NCI-H1092 treated with DMSO at 0.1 percent for 48 hours (cell line): ENCODE measurements at places on chromosomes 6 and 20.
A peak's percentile ranks its signal among the peaks of the same experiment; 100 is the strongest.

DNA sequence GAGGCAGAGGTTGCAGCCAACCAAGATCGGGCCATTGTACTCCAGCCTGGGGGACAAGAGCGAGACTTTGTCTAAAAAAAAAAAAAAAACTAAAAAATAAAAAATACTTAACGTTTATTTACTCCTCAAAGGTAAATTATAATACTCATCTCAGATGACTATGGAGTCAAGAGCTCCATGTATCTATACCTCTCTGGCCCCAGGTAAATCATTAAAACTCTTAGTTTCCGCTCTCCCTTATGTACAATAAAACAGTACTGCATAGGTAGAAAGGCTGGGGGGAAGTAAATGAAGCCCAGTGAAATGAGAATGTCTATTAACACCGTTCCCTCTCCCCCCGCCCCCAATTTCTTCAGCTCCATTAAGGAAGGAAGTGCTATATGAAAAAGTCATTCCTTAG is 1.2 kb downstream of the SRSF12 start:
- no peak for DNase-seq

GRCh38 chr6:11604836-11605506 is 67.4 kb downstream of the TMEM170B start:
- no peak for DNase-seq

DNA sequence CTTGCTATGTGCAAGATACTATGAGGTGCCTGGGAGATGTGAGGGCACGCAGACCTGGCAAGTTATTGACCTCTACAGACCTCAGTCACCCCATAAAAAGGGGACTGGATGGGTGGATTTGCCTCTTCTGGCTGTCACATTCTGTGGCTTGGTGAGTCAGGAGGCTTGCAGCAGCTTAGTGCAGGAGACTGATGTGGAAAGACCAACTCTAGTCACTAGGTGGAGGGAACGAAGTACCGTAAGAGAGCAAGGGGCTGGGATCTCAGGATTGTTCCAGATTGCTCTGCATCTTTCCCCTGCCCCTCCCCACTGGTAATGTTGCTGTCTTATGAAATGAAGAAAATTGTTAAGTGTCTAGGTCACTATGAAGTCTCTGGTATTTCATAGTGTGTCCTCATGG is 3.3 kb downstream of the MAPRE1 start:
- DNase-seq = no peak

DNA sequence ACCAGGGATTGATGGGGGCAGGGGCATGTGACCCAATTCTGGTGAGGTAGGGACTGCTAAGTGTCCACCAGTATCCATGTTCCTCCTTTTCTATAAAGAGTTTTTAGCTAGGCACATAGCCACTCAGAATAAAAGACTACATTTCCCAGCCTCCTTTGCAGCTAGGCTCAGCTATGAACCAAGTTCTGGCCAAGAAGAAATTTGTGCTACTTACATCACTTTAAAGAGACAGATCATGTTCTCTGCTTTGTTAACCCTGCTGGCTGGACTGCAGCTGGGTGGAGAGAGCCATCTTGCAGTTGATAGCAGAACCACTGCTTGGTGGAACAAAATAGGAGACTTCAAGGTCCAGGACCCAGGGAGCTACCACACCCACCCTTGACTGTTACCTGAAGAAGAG is 5.3 kb upstream of the CCM2L start:
- DNase-seq = no peak

- DNase-seq = no peak
Observed at GRCh38 chr20:25056690-25057233, 1.2 kb downstream of the ACSS1 start.

GRCh38 chr6:26104457-26105108 is 17.4 kb downstream of the HFE start:
- no peak for DNase-seq

GRCh38 chr20:63625771-63626423 is 1.0 kb downstream of the GMEB2 start:
- DNase-seq = peak; percentile 7

DNA sequence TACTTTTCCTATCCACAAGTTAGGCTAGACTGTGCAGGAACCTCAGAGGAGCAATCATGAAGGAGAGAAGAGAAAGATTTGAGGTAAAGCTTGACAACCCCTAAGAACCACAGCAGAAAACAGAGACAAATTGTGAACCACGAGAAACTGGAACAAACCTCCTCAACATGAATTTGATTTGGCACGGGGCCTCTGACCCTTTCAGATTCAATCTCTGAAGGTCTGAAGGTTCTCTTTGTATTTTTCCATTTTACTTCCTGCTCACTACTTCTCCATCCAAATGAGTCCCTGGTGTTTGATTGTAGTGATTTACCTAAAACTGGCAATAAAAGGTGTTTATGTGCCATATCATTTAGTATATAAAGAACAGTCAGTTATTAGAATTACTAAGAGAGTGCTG is 126.1 kb upstream of the STXBP5 start:
- peak; percentile 21 for DNase-seq

DNA sequence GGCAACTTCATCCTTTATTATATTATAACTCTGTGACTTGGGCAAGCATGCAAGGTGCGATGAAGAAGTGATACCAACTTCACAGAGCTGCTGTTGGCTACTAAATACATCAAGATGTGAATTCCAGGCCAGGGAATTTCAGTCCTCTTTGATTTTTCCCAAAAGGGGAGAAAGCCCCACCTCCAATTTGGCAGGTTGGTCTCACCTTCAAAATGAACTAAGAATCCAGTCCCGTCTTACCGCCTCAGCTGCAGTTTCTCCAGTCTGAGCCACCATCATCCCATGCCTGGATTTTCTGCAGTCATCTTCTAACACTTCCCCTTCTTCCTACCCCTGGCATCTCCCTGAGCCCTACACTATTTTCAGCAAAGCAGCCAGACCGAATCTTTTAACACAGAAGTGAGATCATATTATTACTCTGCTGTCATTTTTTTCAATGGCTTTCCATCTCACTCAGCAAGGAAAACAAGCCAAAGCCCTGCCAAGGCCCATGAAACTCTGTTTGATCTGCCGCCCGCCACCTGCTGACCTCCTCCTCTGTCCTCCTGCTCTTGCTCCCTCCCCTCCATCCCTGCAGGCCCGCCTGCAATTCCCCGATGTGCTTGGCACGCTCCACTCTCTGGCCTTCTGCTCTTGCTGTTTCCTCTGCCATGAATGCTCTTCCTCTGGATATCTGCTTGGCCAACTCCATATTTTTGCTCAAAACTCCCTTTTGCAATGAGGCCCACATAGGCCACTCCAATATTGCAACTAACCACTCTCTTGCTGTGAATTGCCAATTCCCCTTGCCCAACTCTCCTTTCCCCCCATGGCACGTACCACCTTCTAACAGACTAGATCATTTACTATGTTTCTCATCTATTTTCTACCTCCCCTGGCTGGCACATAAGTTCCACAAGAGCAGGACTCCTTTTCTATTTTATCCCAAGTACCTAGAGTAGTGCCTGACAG is 46.0 kb upstream of the TAGAP start:
- peak; percentile 76 for DNase-seq

DNA sequence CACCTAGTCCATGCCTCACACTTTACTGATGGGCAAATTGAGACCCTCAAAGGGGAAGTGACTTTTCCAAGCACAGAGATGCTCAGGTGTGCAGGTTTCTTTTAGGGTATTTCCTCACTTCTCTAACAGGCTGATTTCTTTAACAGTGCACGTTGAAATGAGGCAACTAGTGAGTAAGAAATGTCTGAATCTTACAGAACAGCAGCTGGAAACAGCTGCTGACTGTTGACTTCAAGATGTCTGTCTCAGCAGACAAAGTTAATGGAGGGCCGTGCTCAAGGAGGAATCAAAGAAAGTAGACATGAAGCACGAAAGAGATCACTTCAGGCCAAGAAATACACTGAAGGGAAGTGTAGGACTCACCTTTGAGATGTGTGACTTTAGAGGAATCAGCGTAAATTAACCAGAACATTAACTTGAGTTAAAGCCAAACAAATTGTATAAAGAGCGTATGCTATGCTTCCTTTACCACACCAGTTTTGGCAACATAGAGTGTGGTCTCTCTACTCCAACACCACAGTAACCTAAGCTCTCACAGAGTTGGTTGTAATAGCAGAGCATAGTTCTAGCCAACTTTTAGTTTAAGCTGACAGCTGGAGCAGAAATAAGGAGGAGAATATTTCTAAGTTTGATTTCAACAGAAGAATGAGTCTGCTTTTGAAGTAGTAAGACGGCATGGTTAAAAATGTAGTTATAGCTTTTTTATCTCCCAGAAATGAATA is 60.9 kb downstream of the SAMD3 start:
- no peak for DNase-seq

DNA sequence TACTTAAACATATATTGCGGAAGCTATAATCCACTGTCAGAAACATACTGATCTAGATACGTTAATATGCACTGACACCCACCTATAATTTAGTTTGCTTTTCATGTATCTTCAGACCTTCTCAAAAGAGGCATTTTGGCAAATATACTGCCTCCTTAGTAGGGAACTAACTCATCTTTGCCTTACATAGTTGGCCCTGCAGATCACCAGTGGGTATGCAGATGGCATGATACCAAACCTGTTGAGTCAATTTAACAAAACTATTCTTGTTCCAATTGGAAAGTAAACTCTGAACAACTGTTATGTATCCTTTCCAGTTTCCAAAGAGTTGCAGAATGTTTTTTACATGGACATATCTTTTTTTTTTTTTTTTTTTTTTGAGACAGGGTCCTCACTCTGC is 35.6 kb upstream of the TBC1D20 start:
- no peak for DNase-seq

DNA sequence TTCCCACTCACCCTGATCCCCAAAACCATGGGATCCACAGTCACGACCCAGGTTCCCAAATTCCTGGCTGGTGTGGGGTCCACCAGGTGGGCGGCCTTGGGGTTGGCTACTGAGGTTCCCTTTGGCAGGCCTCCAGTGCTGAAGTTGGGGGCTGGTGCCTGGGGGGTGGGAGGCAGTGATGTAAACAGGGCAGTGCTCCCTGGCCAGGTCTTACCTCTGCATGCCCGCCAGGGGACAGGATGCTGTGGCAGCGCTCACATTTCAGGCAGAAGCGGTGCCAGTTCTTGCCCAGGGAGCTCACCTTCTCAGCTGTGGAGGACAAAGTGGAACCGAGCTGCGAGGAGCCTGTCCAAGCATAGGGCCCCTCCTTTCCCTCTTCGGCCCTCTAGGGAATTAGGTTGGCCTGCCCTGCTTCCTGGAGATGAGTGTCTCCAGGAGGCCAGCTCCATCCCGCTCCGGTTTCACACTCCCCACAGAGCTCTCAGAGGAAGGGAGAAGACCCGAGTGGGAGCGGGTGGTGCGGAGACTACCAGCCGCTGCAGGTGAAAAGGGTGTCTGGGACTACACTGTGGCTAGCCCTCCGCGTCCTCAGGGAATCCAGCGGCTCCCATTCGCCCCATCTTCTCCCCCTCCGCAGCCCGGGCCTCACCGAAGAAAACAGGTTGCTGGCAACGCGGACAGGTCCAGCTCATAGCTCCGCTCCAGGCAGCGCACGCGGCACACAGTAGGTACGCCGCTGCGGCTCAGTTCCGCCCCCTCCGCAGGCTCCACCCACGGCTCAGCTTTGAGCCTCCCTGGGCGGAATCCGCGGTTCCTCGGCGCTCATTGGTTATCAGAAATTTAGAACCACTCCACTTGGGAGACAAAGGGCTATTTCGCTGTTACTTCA is at the start of gene CRIP3:
Gene CRIP3, minus strand, starts transcription at position 726 of the 889 bp plus-strand sequence. Its CDS starts 34 bp downstream, at position 692.
- DNase-seq = peak; percentile 83

- peak; percentile 77 for DNase-seq
Observed at GRCh38 chr6:148972481-148972880, 225.7 kb downstream of the UST start.

GRCh38 chr6:44715925-44716324 is 328.4 kb downstream of the CDC5L start:
- DNase-seq = no peak

DNA sequence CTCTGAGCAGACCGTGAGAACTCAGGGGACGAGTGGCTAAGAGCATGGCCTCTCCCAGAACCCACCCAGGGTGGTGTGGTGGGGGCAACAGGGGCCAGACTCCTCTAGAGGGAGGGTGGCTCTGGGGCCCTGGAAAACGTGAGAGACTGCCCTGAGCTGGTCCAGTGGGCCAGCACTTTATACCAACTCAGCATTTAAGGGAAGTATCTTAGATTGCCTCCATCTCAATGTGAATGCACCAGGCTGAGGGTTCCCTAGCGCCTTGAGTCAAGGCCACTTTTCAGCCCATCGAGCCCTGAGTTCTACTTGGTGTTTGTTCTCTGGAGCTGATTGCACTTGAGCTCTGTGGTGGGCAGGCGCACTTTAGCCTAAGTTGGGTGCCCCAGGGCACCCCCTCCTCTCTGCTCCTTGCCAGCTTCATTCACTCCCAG is 42.0 kb upstream of the IRF4 start:
- no peak for DNase-seq

- no peak for DNase-seq
Observed at GRCh38 chr6:144601221-144601620, 316.1 kb downstream of the UTRN start.

GRCh38 chr6:168439794-168440450 is 1.1 kb upstream of the SMOC2 start:
- no peak for DNase-seq

GRCh38 chr6:107061125-107062020 is 33.4 kb downstream of the MTRES1 start:
- DNase-seq = no peak

DNA sequence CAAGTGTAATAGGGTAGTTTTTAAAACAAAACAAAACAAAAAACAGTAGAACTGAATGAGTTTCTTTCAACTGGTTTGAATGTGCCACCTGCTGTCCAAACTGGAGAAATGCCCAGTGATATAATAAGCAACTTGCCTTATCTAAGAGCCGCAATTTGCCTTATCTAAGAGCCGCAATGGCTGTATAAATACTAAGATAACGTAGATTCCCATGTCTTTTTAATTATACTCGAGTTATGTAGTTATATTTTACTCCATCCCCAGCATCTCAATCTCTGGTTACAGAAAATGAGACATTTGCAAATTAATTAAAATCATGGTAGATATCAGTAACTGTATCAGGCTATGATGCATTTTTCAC is 67.2 kb downstream of the RPP40 start:
- peak; percentile 15 for DNase-seq

DNA sequence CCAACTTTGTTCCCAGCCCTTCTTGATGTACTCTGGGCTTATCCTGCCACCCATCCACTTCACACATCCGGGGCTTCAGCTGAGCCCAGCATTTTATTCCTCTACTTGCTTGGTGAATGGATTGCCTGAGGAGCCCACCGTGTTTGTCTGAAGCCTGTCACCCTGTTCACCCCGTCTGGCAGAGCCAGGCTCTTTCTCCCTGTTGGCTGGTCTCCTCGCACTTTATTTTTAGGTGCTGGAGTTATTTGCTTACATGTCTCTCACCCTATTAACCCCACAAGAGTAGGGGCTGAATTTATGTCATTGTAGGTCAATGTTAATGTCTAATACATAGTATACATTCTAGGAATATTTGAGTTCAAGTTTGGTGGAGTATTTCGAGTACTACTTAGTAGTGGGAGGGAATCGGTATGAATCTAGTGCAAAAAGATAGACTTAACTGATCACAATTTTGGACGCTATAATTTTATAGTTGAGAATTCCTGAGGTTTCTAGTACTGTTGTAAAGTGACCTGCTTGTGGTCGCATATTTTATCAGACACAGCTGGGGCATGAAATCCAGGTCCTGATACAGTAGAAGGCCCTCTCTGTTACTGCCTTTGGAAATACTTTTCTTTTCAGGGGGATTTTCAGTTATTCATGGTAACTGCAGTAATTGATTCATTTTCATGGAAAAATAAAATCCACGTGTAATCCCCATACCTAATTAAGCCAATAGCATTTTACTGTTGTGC is 10.8 kb downstream of the JARID2 start:
- no peak for DNase-seq

- DNase-seq = no peak
Observed at GRCh38 chr6:169075915-169076654, 177.6 kb downstream of the THBS2 start.
